ENCODE measurements at places on chromosomes 12 and 14.
A peak's percentile ranks its signal among the peaks of the same experiment; 100 is the strongest.

DNA sequence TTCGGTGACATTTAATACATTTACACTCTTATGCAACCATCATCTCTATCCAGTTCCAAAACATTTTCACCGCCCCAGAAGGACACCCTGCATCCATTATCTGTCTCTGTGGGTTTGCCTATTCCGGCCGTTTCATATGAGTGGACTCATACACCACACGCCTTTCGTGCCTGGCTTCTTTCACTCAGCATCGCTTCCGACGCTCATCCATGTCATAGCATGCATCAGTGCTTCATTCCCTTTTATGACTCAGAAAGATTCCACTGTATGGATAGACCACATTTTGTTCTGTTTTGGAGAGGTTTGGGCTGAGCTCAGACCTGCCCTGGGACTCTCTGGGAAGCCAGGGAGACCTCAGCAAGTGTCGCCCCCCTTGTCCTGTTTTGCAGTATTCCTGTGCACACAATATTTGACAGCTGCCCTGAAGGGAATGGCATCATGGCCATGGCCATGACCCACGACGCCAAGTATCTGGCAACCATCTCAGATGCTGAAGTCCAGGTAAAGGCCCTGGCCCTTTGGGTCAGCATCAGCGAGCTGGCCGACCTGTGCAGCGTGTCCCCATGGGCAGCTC lies 23.8 kb downstream of the CFAP251 start:
- DNase-seq: no peak

DNA sequence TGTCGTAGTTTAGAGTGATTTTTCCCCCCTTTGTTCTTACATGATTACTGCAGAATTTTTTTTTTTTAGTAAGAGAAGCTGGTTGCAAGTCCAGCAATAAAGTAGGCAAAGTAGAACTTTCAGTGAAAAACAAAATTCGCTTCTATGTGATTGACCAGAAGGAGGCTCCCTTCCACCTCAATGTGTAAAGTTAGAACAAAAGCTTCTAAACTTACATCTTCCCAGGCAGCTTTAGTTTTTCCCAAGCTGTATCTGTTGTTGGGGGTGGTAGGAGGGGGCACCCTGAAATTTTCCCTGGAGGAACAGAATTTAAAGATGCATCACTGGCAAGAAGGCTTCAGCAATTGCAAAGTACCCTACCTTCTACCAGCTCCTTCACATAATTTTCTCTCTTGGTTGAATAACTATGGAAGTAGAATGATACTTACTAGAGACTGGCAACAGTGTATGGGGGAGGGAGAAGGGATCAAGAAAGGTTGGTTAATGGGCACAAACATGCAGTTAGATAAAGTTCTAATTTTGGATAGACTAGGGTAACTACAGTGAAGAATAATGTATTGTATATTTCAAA lies 87.3 kb upstream of the E2F7 start:
- DNase-seq: no peak

- DNase-seq: no peak
Observed at GRCh38 chr12:97567619-97568110, 105.1 kb downstream of the RMST start.

DNA sequence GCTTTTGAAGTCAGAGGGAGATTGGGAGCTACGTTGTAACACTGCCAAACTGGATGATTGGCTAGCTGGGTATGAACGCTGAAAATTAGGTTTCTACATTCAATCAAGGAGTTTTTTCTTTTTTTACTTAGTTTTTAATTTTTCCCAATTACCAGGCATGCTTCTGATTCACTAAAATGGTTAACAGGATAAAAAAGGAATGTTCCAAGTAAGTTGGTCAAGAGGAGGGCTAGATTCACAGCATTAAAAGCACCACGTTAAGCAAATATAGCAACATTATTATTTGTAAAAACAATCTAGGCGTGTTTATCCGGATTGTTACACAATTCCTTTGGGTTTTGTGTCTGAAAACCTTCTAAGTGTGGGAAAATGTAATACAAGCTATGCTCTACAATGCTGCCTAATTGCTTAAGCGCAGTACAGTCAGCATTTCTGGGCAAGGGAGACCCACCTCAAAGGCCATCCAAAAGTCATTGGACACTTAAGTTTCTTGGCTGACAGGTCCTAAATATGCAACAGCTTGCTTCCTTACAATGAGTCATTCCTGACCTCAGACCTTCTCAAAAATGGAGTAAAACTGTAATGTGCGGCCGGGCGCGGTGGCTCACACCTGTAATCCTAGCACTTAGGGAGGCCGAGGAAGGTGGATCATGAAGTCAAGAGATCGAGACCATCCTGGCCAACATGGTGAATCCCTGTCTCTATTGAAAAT lies 1.2 kb downstream of the RPLP0 start:
- peak; percentile 26 for DNase-seq

- DNase-seq: peak; percentile 38
Observed at GRCh38 chr14:76930549-76930948, 98.0 kb downstream of the IRF2BPL start.

- no peak for DNase-seq
Observed at GRCh38 chr14:55892906-55893305, 225.3 kb upstream of the PELI2 start.

GRCh38 chr14:81172353-81172752 lies 48.4 kb downstream of the GTF2A1 start:
- no peak for DNase-seq

DNA sequence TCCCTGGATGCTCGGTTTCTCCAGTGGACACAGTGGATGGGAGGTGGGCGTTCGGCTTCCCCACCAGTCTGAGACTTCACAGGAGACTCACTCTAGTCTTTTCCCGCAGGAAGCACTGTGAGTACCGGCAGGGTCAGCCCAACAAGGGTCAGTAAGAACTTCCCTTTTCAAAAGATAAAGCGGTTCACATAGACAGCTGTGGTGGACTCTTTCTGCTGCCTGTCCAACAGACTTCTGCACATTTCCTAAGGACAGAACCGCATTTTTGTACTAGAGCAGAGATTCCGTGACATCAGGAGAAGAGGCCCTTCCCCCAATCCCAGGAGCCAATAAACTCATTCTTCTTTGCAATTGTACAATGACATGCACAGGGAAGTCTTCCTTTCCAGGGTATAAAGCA lies 10.4 kb downstream of the LTBR start:
- DNase-seq: no peak

GRCh38 chr14:64038841-64039542 lies 186.2 kb downstream of the SYNE2 start:
- DNase-seq: no peak

- no peak for DNase-seq
Observed at GRCh38 chr12:75868501-75868900, 163.1 kb downstream of the PHLDA1 start.

- no peak for DNase-seq
Observed at GRCh38 chr12:2403221-2403976, 350.6 kb downstream of the CACNA1C start.

- no peak for DNase-seq
Observed at GRCh38 chr12:95227818-95228356, 10.3 kb downstream of the VEZT start.

- DNase-seq: no peak
Observed at GRCh38 chr12:112239881-112240280, 114.5 kb downstream of the TRAFD1 start.

GRCh38 chr12:5713599-5714081 lies 231.4 kb downstream of the ANO2 start:
- no peak for DNase-seq

- DNase-seq: peak; percentile 15
Observed at GRCh38 chr12:22687361-22688076, 62.5 kb downstream of the ETNK1 start.

DNA sequence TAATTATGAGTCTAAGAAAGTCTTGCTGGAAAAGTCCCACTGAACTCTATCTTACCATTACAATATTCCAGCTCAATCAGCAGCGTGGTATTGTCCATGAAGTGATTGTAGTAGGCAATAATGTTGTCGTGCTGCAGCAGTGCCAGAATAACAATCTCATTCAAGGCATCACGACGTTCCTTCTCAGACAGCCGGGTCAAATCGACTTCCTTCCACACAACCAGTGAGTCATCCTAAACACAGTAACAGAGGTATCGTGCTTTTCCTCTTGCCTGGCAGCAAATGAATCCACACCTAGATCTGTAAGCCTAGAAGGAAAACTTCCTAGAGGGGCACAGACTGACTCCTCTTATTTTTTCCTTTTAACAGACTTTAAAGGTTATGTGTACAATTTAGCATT lies 2.9 kb downstream of the NEK9 start:
- peak; percentile 50 for DNase-seq
